CD4-positive, alpha-beta T cell treated with Interleukin-10 for 1 hour (primary cell): ENCODE measurements at places on chromosomes 13 and 19.

GRCh38 chr19:19487950-19488874 lies 27.1 kb downstream of the TSSK6 start:
- DNase-seq: peak; percentile 12

DNA sequence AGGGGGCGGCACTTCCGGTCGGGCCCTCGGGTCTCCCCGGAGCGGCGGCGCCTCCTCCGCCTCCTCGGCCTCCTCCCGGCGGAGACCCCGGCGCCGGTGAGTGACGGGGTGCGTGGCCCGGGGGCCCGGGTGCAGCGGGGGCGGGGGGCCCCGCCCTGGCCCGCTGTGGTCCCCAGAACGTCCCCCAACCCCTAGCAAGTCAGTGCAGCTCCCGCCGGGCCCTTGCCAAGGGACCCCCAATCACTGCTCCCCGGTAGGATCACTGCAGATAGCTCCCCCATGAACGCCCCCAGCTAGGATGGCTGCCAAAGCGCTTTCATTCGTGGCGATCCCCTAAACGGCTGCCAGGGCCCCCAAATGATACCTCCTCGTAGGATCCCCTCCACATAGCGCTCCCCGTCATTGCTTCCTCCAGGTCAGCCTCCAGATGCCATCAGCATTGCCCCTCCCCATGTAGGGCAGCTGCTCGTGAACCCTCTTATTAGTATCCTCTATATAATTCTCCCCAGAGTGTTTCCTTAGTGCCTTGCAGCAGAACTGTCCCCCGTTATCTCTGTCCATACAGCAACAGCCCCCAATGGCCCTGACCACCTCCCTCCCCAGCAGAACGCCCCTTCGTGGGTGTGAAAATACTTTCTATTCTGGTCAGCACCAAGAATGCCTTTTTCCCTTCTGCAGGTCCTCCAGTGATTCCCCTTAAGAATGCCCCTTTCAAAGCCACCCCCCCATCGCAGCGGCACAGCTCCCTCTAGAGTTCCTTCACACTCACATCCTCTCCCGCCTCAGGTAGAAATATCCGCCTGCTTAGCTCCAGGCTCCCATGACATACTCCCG lies at the start of gene ZNF865:
Gene ZNF865, plus strand, starts transcription at position 11 of the 834 bp plus-strand sequence. CDS start 7,972 bp downstream, outside the sequence.
- DNase-seq: peak; percentile 76

DNA sequence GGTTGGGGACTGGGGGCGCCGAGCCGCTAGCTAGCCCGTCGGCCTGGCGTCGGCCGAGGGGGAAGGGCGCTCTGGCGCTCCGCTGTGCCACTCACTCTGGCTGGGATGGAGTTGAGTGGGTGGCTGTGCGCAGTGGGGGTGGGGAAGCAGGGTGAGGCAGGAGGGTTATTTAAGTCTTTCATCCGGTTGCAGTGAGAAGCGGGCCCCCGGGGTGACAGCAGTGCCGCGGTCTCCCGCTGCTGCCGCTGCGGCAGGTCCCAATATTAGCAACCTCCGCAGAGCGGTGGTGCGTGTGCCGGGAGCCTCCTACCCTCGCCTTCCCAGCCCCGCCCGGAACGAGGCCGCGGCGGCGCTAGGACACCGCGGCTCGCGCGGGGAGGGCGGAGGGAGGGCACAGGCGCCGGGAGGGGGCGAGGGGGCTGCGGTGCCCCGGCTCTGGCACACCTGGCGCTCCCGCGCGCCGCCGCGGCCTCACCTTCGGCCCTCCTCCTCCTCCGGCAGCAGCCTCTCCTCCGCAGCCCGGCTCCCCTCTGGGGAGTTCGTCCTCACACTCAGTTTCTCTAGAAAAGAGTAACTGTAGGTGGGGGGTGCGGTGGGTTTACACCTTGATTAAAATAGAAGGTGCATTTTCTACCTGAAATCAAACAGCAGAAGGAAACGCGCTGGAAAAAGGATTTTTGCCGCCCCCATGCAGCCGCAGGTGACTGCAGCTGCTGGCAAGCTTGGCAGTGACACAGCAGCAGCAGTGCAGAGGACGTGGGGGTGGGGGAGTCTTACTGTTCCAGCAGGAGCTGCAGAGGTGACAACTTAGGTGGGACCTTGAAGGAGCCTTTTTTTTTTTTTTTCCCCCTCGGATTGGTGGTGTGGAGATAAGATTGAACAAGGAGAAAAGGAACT lies 4.5 kb downstream of the FGF9 start:
- peak; percentile 41 for DNase-seq

GRCh38 chr13:113875837-113876281 lies 12.0 kb upstream of the GAS6 start:
- peak; percentile 44 for DNase-seq

- DNase-seq: no peak
These were observed 19.5 kb upstream of the ARL11 start for GRCh38 chr13:49608651-49609331.

DNA sequence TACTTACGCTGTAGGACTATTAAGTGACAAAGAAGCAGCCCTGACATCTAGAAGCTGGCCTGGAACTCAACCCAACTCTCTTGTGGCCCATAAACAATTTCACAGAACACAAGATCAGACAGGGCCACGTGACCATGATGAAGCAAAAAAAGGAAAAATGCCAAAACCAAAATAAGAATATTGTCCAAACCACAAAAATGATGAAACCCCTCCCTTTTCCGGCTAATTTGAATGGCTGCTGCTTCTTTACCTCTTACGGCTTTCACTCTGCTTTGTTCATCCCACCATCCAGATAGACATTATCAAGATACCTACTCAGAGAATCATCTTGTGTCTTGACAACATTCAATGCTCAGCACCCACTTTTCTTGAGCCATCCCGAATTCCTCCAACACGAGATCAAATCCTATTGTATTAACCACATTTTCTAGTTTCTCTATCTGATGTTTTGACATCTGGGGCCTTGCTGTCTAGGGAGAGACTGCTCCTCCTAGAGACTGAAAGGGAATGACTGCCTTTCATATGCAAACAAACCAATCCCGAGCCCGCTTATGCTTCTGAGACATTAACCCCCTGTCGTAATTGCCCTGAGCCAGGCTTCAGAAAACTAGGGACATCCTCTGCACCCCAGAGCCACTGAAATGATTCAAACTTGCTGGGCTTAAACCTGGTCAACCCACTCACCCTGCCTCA lies 186.3 kb downstream of the TDRD3 start:
- no peak for DNase-seq

GRCh38 chr13:101916108-101916774 lies 463.8 kb downstream of the ITGBL1 start:
- no peak for DNase-seq

DNA sequence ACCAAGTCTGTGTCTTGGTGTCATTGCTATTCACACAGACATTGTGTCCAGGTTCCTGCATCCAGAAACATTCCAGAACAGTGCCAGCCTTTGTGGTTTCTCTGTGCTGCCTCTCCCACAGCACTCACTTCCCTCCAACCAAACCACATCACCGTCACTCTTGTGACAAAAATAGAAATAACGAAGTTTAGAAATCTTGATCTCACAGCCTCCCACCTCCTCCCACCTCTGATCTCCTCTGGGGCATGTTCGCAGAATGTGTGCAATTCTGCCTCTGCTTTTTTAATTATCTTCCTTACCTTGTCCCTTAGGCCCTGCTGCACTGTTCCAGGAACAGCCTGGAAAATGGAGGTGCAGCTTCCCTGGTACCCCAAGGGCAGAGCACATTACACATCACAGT lies 8.7 kb upstream of the SERPINE3 start:
- DNase-seq: no peak

GRCh38 chr19:45981350-45981749 lies 7.7 kb upstream of the NOVA2 start:
- no peak for DNase-seq

- DNase-seq: no peak
These were observed 94.7 kb downstream of the CDADC1 start for GRCh38 chr13:49342454-49342853.

DNA sequence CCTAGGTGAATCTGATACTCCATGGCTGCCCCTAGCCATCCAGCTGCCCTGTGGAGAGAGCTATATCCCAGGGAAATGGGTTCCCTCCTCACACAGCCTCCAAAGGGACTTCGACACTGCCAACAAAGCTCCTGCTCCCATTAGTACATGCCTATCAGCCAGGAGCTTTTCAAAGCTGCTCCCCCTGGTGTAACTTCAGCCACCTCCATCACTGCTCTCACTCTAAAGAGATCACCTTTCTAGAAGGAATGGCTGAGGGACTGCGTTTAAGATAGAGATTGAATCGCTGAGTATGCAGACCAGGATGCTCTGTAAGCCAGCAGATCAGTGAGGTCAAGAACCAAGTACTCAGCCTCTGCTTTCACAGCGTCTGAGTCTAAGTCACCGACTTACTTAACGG lies 213.7 kb downstream of the NALCN start:
- DNase-seq: no peak

DNA sequence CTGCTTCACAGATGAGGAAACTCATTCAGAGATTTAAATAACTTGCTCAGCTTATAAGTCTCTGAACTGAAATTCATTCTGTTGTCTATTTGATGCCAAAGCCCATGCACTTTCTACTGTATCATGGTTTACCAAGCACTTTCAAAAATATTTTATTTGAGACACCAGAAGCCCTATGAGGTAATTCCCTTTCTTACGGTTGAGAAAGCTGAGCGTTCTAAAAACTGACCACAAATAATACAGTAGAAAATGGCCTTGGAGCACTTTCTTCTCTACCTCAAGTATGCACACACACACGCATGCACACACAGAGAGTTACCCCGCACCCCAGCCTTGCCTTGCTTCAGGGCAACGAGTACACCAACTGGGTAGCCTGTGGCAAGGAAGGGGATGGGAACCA lies 228.5 kb downstream of the RFC3 start:
- DNase-seq: no peak

- DNase-seq: no peak
These were observed 141.5 kb downstream of the TDRD3 start for GRCh38 chr13:60538566-60538965.

- DNase-seq: no peak
These were observed 134.1 kb upstream of the TSHZ3 start for GRCh38 chr19:31483226-31483857.
